ENCODE measurements at places on chromosomes 3 and 15.

DNA sequence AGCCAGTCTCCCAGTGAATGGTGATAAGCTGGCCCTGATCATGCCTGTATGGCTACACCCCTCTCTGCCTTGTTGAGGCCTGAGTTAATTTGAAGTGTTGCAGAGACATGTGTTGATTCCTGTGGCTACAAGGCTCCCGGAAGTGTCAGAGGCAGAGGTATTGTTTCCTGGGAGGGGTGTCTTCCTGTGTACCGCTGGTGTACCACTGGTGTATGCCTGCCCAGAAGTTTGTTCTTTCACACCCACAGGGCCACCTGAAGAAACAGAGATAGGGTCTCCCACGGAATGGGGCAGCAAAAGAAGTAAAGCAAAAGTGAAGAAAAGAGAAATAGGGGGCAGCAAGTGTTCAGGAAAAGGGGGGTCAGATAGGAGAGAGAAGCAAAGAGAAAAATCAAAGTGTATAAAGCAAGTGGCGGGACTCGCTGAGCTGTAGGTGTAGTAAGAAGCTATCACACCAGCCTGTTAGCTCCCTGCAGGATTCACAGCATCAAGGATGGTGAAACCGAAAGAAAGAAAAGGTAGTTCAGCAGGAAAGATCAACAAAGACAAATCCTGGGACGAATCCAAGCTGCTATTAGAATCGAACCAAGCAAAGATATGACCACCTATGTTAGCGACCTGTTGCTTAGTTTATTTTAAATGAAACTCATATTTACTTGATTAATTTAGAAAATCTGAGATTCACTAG is 36.6 kb upstream of the CD47 start:
- no peaks in the 10 kb centered on the region for H3K36me3 ChIP-seq
- DNase-seq, result peak; percentile 5
- H3K27me3 ChIP-seq, result no peaks in the 10 kb centered on the region
- H3K4me1 ChIP-seq, result peaks cover 27% of the 10 kb centered on the region

DNA sequence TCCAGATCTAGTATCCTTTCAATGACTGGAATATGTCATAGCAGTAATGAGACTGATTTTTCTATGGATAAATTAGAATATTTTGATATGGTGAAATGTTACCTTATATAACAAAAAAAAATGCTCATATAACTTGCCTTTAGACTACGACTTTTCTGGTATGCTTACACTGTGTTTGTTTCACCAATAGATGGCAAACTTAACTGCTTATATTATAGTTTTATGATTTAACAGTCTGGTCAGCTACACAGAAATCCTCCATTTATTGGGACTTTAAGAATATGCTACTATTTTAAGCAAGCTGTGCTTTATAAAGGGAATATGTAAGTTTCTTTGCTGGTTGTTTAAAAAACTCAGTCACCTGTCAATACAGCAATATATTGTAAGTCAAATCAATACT is 205.6 kb downstream of the VGLL3 start:
- H3K27me3 ChIP-seq, result no peaks in the 10 kb centered on the region
- no peak overlapping the region for H3K4me3 ChIP-seq
- H3K27ac ChIP-seq, result no peak overlapping the region
- DNase-seq, result no peak
- no peaks in the 10 kb centered on the region for H3K36me3 ChIP-seq

DNA sequence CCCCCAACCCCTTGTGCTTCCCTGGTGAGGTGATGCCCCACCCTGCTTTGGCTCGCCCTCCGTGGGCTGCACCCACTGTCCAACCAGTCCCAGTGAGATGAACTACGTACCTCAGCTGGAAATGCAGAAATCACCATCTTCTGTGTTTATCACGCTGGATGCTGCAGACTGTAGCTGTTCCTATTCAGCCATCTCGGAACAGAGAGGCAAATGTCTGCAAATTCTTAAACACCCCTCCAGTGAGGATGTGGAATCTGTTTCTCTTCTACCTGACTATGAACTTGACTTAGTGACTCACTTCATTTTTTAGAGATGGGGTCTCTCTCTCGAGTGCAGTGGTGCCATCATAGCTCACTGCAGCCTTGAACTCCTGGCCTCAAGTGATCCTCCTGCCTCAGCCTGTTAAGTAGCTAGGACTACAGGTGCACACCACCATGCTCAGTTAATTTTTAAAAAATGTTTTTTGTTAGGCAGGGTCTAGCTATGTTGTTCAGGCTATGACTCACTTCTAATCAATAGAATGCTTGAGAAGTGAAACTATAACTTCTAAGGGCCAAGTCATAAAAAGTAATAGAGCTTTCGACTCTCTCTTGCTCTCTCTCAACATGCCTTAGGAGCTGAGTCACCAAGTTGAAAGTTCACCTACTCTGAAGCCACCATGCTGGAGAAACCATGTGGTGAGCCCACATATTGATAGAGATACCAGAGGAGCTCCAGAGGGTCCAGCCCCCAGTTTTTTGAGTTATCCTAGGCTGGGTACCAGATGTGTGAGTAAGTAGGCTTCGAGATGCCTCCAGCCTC is 11.5 kb upstream of the PARP14 start:
- H3K27ac ChIP-seq, result no peak overlapping the region
- no peak for DNase-seq
- no peaks in the 10 kb centered on the region for H3K4me1 ChIP-seq
- no peak overlapping the region for H3K4me3 ChIP-seq
- H3K27me3 ChIP-seq, result no peaks in the 10 kb centered on the region

- peaks cover 17% of the 10 kb centered on the region for H3K4me1 ChIP-seq
- H3K36me3 ChIP-seq, result no peaks in the 10 kb centered on the region
- DNase-seq, result no peak
- no peak overlapping the region for H3K27ac ChIP-seq
Measured at GRCh38 chr3:192866804-192867203, 50.9 kb downstream of the MB21D2 start.

DNA sequence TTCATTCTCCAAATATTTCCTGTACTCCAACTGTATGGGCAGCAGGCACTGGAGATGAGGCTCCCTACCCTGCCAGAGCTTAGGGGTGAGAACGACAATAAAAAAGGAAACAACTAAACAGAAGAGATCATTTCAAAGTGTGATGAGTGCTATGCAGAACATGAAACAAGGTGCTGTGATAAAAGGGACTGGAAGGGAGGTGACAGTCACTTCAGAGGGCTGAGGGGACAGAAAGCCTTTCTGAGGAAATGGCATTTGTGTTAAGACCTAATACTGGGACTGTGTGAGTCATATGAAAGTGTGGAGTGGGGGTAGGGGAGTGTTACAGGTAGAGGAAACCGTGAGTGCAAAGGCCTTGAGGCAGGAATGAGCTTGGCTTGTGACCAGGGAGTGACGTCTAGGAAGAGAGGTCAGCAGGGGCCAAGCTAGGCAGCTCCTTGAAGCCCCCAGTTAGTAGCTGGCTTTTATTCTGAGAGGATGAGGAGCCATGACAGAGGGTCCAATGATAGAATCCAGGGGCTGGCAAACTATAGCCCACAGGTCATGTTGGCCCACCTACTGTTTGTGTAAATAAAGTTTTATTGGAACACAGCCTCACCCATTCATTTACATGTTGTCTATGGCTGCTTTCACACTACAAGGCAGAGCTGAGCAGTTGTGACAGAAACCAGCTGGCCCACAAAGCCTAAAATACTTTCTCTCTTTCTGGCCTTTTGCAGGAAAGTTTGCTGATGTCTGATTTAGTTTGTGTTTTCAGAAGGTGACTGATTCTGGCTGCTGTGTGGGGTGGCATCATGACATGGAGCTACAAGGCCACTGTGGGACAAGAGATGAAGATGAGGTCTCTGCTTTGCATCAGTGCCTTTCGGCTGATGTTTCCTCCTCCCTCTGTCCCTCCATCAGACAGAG is 56.6 kb downstream of the LSM3 start:
- H3K27me3 ChIP-seq, result no peaks in the 10 kb centered on the region
- H3K4me3 ChIP-seq, result no peak overlapping the region
- no peaks in the 10 kb centered on the region for H3K4me1 ChIP-seq
- DNase-seq, result no peak

- DNase-seq, result no peak
- H3K27ac ChIP-seq, result no peak overlapping the region
- no peak overlapping the region for H3K4me3 ChIP-seq
Measured at GRCh38 chr15:23536659-23537058, 28.8 kb upstream of the MKRN3 start.

DNA sequence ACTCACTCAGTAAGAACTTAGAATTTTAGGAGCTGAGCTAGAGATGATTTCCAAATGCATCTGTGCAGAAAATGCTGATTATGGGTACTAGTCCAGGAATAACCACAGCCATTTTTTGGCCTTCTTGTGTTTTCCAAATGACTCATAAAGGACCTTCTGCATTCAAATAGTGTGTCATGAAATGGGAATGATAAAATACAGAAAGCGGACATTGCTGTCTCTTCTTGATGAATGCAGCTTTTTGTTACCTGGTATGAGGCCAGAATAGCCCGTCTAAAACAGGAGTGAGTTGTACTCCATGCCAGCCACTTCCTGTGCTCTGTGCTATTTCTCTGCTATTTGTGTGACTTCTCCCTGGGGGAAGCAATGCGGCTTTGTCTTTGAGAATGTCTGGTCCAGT is 20.5 kb upstream of the FRMD5 start:
- DNase-seq, result no peak
- H3K4me1 ChIP-seq, result no peaks in the 10 kb centered on the region
- H3K36me3 ChIP-seq, result no peaks in the 10 kb centered on the region
- no peaks in the 10 kb centered on the region for H3K27me3 ChIP-seq
- H3K4me3 ChIP-seq, result no peak overlapping the region

GRCh38 chr3:187021748-187022402 is 91.5 kb downstream of the ST6GAL1 start:
- no peaks in the 10 kb centered on the region for H3K4me1 ChIP-seq
- H3K4me3 ChIP-seq, result no peak overlapping the region
- no peak overlapping the region for H3K27ac ChIP-seq
- H3K36me3 ChIP-seq, result no peaks in the 10 kb centered on the region
- H3K27me3 ChIP-seq, result no peaks in the 10 kb centered on the region
- DNase-seq, result no peak
